Stimulated activated CD4-positive, alpha-beta T cell treated with anti-CD3 and anti-CD28 coated beads, Interleukin-4, amount 100 ng/mL, for 4 hours (primary cell): ENCODE measurements at places on chromosomes 6 and 20.

- no peak for DNase-seq
These were observed 201.9 kb downstream of the LY86 start for GRCh38 chr6:6790393-6790792.

DNA sequence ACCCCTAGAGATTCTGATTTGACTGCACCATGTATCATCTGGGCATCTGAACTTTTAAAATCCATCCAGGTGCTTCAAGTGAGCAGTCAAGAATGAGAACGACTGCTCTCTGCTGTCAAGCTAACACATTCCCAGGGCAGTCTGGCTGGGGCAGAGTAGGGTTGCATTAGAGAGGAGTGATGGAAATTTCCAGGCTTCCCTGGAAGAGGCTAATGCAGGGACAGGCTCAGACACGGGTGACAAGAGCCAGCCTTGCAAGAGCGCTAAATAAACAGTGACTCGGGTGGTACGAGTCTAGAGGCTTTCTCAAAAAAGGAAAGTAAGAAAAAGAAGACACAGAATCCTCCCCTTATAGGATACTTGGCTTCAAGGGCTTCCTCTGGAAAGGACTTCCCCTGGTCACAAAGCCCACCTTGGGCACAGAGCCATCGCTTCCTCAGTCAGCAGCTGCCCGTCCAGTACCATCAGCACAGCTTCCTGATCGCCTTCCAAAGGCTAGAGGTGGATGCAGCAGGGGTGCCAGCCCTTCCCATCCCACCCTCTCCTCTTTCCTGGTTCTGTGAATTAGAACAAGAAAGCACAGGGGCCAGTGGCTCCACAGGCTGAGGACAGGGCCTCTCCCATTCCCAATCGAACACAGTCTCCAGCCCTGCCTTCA lies 177.4 kb upstream of the RREB1 start:
- DNase-seq = no peak

- no peak for DNase-seq
These were observed 196.3 kb upstream of the SUPT3H start for GRCh38 chr6:45574014-45574461.

DNA sequence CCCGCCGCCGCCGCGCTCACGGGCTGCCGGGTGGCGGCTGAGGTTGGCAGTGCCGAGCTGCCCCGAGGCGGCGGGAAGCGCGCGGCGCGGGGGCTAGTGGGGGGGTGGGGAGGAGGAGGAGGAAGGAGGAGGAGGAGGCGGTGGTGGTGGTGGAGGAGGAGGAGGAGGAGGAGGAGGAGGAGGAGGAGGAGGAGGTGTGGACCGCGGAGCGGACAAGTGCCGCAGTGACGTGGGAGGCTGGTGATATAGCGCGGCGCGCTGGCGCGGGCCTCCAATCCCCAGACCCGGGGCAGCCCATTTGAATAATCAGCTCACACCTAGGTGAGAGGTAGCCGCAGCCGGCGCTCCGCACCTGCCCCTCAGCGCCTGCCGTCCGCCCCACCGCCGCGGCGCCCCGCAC lies at the start of gene FOXA2:
Gene FOXA2, minus strand, starts transcription at position 51 of the 400 bp plus-strand sequence. CDS start 294 bp downstream, outside the sequence.
- DNase-seq = no peak

- no peak for DNase-seq
These were observed 76.3 kb upstream of the FYN start for GRCh38 chr6:111949546-111949945.
